H9 (cell line): ENCODE measurements at places on chromosomes 2 and 18. TPM values are rescaled to one million over a fixed set of nuclear protein-coding genes. Genes with fewer than 3 reads are reported as not detected.

ANKAR gene
- total RNA-seq: 1.6 and 2.0 TPM in 2 replicates

GKN2 gene
- total RNA-seq: not detected in 2 replicates

GRCh38 chr2:188391354-188391753 lies 99.7 kb downstream of the GULP1 start:
- no peaks in the 10 kb centered on the region for H3K4me1 ChIP-seq
- H3K36me3 ChIP-seq: peaks cover 41% of the 10 kb centered on the region
- no peaks in the 10 kb centered on the region for H3K27me3 ChIP-seq
- no peak overlapping the region for H3K4me3 ChIP-seq
- no peak overlapping the region for H3K27ac ChIP-seq

DNA sequence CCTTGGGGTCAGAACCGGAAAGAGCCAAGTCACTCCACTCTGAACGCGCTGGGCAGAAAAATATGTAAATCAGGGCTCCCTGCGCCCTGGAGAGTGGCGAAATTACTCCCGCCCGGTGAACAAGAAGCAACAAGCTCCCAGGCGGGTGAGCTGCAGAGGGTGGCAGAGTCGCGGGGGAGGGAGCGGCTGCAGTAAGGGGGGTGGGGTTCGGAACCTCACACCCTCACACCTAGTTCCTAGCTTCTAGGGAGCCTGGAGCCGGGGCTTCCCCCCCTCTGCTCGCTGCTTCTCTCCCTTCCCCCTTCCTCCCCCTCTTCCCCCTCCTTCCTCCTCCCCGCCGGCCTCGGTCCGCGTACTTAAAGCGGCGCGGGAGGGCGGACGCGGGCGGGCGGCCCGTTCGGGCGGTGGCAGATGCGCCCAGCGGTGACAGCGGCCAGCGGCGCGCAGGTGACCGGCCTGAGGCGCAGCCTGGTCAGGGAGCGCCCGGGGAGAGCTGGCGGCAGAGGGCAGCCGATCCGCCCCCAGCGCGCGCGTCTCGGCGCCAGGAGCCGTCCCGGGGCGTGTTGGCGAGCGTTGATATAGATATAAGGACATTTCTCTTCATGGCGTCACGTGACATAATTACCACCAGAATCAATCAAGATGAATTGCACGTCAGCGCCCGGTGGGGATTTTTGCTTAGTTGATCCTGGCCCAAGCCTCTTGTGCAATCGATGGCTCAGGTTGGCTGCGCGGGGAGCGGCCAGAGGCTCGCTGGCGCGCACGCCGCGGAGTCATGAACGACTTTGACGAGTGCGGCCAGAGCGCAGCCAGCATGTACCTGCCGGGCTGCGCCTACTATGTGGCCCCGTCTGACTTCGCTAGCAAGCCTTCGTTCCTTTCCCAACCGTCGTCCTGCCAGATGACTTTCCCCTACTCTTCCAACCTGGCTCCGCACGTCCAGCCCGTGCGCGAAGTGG lies at the start of gene HOXD11:
HOXD11 (plus strand) TSS at position 700 of the 959 bp plus-strand sequence; CDS start at position 776, 76 bp downstream.
- no peak within 1 kb of the TSS for H3K27ac ChIP-seq
- peak within 1 kb of the TSS; percentile 26; the same call in 1 of the 2 replicates for H3K4me3 ChIP-seq
- peaks cover 93% of the 10 kb centered on the region for H3K27me3 ChIP-seq
- DNase-seq: peak; percentile 83
- H3K36me3 ChIP-seq: no peaks in the 10 kb centered on the region; the same call in 1 of the 3 replicates

DNA sequence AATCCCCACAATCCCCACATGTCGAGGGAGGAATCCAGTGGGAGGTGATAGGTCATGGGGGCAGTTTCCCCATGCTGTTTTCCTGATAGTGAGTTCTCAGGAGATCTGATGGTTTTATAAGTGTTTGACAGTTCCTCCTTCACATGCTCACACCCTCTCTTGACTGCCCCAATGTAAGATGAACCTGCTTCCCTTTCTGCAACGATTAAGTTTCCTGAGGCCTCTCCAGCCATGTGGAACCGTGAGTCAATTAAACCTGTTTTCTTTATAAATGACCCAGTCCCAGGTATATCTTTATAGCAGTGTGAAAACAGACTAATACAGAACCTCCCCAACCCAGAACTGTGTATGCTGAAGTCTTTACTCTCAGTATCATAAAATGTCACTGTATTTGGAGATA lies 289.5 kb upstream of the MMADHC start:
- H3K36me3 ChIP-seq: no peaks in the 10 kb centered on the region
- no peak overlapping the region for H3K27ac ChIP-seq
- no peak for DNase-seq

GRCh38 chr2:47810850-47811249 lies 27.9 kb downstream of the MSH6 start:
- H3K4me3 ChIP-seq: no peak overlapping the region
- no peak overlapping the region for H3K27ac ChIP-seq
- H3K27me3 ChIP-seq: no peaks in the 10 kb centered on the region
- H3K36me3 ChIP-seq: peaks cover 57% of the 10 kb centered on the region
- no peak for DNase-seq

DNA sequence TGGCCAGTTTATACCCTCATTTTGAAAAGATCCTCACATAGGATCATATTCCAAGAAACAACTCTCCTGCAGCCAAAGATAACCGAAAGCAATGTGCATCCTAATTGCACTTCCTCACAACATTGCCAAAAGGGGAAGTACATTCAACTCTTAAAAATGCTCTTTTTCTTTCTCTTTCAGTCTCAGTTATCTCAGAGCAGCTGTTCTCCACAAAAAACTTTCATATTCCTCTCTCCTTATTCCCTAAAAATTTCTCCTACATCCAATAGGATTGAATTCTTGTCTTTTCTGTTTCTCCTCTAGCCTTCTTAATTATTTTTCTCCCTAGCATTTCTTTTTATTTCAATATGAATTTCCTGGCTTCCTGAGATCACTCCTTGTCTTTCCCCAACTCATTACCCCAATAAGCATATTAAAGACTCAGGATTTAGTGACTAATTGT lies 7.4 kb upstream of the VRK2 start:
- no peaks in the 10 kb centered on the region for H3K27me3 ChIP-seq
- no peak overlapping the region for H3K27ac ChIP-seq
- H3K36me3 ChIP-seq: no peaks in the 10 kb centered on the region

DNA sequence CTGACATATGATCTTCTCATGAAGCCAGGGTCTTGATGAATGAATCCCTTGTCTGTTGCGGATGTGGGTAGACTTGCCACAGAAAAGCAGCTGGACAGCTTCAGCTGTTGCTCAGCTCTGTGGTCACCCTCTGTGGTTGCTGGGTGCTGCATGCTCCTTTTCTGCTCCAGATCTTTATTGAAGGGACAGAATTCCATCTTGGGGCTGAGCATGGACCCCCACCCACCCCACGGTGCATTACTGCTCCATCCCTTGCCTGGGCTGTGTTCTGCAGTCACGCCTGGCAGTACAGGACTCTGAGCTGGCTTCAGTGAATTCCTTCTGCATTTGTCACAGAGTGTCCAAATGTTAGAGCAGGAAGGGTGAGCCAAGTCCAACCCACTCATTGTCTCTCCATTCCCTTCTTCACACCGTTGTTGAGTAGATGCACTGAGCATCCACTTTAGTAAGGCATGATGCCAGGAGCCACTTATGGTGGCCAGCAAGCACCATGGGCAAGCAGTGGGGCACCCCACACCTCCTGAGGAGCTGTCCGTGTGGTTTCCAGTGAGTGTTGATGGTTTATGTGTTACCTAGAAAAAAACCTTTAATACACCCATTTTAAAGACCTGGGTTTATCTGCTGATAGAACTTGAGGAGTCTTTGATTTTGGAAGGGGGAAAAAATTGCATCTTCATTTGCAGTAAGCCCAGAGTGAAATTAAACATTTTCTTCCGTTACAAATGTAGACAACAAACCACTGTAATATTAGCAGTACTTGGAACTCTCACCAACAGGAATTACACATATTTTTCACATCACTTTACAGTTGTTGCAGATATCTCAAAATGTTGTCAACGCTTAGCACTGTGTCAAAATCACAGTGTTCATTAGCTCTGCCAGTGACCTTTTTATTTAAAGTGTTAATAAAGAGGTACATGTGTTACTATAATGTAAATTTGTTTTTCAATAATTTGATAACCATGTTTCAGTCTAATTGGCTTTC lies 14.7 kb upstream of the ITGB6 start:
- no peak overlapping the region for H3K4me3 ChIP-seq
- no peaks in the 10 kb centered on the region; the same call in 2 of the 3 replicates for H3K36me3 ChIP-seq
- no peaks in the 10 kb centered on the region for H3K4me1 ChIP-seq
- no peak for DNase-seq

GRCh38 chr2:48779019-48779716 lies 23.6 kb upstream of the LHCGR start:
- DNase-seq: no peak
- no peak overlapping the region for H3K4me3 ChIP-seq
- H3K27me3 ChIP-seq: no peaks in the 10 kb centered on the region
- 0 out of 2 replicates have a peak, but pooled peaks cover 2% of the 10 kb centered on the region for H3K4me1 ChIP-seq
- no peak overlapping the region for H3K27ac ChIP-seq

DNA sequence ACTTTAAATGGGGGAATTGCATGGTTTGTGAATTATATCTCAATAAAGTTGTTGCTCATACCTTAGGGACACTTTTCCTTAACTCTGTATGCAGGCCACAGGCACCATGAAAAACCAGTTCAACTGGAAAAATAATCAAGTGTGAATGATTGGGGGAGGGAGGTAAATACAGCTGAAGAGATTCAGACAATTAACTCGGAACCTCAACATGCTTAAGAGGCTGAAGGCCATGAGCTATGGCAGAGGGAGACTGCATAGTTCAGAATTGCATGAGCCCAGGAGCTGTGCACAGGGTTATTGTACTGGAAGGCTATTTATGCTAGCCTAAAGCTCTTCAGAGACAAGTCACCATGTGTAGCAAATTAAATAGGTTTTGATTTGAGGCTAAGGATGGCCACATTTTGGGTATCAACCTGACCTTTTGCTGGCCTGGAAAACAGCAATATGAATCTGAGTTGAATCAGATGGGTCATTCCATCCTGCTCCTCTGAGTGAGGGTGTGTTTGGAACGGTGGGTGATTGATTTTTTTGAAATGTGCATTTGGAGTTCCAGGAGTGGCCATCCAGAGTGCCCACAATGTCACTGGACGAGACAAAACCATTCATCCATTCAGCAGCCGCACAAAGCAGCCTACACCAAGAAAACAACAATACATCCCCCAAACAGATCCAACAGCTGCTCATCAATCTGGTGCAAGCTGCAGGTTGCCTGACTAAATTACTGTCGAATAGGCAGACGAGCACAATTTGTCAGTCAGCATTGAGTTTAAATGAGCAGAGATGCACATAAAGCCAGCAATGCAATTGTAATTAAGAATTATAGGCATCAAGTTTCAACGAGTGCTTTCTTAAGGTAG lies 42.5 kb downstream of the HRH4 start:
- H3K27ac ChIP-seq: no peak overlapping the region
- H3K4me1 ChIP-seq: no peaks in the 10 kb centered on the region
- H3K4me3 ChIP-seq: no peak overlapping the region

BMP10 gene
- not detected in 2 replicates for total RNA-seq

DDX1 gene
- 118 and 120 TPM in 2 replicates for total RNA-seq
